ENCODE measurements at places on chromosomes 2 and 18.
A peak's percentile ranks its signal among the peaks of the same experiment; 100 is the strongest.

- DNase-seq = peak; percentile 22
These were observed 203.2 kb downstream of the SH3RF3 start for GRCh38 chr2:109331896-109332848.

DNA sequence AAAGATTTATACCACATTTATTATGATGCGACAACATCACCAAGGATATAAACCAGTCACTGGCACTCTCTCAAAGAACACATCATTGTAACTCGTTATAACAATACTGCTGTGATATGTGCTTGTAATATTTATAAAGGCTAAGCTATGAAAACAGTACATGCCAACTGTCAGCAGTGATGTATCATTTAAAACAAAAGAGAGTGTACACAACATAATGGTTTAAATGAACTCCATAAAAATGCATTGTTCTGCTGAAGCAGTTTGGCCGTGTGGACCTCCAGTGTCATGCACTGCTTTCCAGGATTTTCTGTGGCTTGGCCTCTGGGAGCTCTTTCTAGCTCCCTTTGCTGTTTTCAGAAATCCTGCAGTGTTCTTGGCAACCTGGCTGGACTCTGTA is 215.6 kb downstream of the MTX2 start:
- no peak for DNase-seq

GRCh38 chr2:102055346-102055990 is 63.7 kb downstream of the IL1R2 start:
- no peak for DNase-seq

DNA sequence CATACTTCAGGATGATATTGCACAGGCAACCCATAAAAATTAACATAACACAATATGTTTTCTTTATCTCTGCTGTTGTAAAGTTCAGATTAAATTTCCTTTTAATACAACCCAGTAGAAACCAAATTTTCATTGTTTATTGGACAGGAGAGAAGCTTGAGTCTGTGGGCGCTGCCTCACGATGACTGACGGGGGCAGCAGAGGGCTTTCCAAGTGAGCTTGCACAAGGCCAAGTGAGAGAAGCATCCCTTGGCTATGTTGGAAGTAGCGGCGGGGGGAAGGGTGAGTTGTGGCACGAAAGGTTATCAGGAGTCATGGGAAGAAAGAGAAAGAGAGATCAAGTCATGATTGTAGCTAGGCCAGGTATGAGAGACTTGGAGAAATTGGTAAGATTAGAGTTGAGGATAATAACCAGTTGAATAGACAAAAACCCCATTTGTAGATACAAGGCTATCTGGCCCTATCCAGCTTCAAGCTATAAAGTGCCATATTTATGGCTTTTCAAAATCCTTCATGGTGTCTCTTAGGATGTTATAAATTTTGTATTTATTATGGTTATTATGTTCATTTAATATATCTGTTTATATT is 413.7 kb upstream of the FAM98A start:
- no peak for DNase-seq

DNA sequence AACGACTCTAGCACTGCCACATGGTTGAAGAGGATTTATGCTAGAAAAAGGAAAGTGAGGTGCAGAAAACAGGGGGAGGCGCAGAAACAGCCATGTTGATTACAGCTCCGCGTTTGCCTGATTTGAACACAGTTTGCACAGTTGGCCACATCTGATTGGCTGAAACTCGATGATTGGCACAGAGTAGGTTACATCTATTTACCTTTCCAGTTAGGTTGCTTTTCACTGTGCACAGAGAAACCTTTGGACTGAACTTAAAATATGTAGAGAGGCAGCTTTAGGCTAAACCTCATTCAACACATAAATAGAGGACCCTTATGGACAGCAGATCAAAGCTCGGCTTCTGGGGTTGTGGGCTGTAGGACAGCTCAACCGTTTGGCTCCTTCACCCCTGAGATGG is 153.7 kb upstream of the APCDD1 start:
- no peak for DNase-seq

DNA sequence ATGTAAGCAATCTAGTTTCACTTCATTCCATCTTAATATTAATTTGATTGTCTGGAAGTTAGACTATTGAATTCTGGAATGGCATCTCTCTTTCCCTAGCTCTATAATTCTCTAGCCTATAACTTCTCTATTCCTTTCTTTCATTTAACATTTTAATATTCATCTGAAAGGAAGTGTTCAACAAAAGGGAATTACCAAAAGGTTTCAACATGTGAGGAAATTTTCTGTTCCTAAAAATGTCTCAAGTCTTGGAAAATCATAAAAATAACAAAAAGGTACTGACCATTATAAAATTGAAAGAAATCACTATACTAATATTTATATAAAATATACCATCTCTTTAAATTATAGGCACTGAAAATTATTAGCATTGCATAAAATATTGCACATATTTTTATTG is 228.7 kb downstream of the TXNL1 start:
- no peak for DNase-seq

- DNase-seq = no peak
These were observed 128.0 kb upstream of the FBXO11 start for GRCh38 chr2:48034295-48034694.

DNA sequence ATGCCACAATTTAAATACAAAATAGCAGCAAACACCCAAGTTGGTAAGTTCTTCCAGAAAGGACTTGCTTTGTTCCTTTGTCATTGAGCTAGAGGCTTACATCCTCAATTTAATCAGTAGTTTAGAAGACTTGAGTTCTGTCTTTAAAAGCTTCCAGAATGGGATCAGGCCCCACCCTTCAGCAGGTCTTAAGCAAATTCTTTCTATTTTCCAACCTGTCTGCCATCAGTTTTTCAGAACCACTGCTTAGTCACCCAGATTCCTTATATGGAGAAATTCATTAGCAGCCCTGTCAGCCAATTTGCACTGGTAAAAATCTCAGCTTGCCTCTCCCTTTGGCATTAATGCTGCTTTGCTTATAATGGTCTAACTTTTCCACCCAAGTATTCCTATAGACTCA is 263.6 kb upstream of the HNMT start:
- no peak for DNase-seq

DNA sequence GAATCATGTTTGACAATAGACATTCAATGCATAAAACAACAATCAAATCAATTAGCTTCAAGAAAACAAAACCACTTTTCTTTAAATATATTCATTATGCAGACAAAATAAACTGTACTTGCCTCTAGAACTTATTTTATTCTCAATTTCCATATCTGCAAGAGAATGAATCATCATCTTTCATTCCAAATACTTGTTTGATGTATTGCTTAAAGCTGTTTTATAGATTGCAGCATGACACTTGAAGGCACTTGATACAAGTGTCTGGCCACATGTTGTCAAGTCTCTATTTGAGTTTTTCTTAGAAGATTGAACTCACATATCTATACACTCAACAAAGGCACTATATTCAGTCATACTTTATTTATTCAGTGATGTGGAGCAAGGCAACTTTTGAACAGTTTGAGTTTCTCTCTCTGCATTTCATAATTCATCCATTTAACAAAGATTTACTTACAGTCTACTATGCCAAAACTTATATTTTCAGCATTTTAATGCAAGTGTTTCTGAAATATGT is 38.7 kb upstream of the DDX18 start:
- DNase-seq = no peak

DNA sequence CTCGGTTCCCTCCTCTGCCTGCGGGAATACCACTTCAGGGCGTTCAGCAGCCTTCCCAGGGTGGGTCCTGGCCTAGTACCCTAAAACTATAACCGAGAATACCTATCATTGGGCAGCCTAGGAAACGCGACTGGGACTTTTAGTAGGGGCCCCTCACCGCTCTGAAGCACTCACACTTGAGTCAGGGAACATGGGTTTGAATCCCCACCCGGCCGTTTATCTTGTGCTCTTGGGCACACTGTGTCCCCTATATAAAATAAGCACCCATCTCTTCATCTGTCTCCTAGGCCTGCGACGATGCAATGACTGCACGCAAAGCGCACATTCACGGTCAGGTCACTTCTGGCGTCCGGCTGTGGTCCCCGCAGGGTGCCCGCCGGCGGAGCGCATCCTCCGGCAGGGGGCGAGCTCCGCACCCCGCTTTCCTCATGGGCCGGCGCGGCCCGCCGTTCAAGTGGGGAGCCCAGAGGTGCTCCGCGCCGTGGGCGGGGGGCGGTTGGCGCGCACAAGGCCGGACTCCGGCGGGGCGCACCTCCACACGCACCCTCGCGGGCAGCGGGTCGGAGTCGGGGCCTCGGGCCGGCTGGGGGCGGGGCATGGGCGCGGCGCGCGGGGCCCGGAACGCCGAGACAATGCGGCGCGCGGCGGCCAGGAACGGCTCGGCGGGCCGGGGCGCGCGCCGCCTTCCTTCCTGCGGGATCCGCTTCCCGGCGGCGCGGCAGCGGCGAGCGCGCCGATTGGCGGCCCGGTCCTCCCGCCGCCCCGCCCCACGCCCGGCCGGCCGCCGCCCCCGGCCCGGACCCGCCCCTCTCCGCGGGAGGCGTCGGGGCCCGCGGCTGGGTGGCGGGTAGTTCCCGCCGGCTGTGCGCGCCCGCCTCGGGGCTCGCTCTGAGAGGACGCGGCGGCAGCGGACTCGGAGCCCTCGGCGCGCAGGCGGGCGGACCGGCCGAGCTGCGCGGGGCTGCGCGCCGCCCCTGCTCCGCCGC is at the start of gene ASAP2:
ASAP2 (plus strand) TSS at position 850 of the 986 bp plus-strand sequence. CDS start 293 bp downstream, outside the sequence.
- peak; percentile 58 for DNase-seq

DNA sequence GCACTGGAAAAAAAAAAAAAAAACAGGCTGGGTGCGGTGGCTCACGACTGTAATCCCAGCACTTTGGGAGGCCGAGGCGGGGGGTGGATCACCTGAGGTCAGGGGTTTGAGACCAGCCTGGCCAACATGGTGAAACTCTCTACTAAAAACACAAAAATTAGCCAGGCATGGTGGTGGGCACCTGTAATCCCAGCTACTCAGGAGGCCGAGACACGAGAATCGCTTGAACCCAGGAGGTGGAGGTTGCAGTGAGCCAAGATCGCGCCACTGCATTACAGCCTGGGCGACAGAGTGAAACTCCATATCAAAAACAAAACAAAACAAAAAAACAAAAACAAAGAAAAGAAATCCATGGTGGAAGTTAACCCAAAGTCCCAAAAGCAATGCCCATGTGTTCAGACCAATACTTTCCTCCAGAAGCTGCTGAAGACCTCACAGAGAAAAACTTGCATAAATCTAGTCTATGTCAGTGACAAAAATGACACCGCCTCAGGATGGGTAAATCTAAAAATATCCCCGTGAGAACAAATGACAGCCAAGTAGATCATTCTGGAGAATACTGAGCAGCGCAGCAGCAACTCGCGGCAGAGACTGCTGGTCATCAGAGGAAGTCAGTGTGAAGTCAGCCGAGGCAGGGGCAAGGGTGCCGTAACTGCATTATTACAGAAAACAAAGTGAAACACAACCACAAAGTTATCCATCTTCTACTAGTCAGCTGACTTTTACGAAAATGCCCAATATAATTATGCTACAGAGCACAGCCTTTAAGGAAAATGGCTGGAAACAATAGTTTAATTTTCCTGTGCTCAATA is 41.0 kb downstream of the LPIN2 start:
- DNase-seq = peak; percentile 72

DNA sequence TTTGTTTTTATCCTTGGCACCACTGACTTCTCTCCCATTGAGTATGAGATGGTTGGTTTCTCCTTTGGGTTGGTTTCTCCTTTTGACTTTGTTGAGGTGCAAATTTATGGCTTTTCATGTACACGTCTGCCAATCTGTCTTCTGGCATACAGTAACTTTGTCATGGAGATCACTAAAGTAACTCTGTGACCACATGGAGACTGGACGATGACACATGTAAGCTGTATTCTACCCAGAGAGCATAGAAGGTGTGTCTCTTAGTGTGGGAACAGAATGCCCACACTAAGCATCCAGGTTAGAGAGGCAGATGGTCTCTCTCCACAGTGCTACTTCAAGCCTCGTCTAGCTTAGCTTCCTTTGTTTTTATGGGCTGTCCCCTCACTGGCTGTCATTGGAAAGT is 897.5 kb downstream of the SUCLG1 start:
- no peak for DNase-seq

- DNase-seq = no peak
These were observed 75.1 kb downstream of the CTAGE1 start for GRCh38 chr18:22342625-22343024.

- DNase-seq = no peak
These were observed 147.6 kb downstream of the CDCA7 start for GRCh38 chr2:173502296-173502695.

DNA sequence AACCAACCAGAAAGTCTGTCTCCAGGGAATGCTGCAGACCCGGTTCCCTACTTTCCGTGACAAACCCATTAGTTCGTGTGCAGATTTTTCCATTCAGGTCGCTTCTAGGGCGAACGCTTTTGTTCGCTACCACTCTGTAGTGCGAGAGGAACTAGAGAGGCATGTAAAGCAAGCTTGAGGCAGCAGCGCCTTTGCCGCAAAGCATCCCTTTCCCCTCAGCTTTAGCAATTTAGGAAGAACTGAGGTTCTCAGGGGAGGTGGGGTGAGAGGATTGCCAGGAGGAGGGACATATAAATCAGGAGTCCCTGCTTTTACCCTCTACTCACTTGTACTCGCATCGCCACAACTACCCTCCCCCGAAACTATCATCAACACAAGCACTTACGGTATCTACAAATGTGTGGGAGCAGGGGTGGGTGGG is 748 bp upstream of the ZNF804A start:
- no peak for DNase-seq

DNA sequence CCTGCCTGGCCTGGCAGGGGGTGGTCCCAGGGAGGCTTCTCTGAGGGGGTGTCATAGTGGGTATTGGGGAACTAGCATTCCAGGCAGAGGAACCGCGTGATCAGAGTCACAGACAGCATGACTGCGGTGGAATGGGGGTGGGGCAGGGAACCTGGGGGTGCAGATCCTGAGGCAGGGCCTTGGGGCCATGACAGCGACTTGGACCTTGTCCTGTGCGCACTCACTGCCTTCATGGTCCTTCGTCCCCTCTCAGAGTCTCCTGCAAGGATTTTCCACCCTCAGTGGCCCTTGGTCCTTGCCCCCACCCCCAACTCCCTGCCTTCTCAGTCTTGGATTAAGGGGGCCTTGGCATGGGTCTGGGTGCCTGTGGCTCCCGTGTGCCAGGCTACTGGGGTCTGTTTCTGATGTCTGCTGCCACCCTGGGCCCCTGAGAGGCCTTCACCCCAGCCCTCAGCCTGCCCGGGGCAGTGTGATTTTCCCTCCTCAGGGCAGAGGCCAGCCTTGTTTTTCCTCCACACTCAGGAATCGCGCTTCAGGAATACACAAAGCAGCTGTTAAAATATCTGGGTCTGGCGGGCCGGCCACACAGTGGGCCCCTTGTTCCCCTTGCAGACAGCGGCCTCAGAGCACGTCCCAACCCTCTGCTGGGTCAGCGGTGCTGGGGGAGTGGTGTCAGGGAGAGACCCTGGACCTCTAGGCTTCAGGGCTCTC is 51.6 kb downstream of the GLI2 start:
- no peak for DNase-seq

- DNase-seq = no peak
These were observed 34.8 kb upstream of the KLHL29 start for GRCh38 chr2:23350041-23350791.
